ENCODE measurements at places on chromosomes 16 and 17.

DNA sequence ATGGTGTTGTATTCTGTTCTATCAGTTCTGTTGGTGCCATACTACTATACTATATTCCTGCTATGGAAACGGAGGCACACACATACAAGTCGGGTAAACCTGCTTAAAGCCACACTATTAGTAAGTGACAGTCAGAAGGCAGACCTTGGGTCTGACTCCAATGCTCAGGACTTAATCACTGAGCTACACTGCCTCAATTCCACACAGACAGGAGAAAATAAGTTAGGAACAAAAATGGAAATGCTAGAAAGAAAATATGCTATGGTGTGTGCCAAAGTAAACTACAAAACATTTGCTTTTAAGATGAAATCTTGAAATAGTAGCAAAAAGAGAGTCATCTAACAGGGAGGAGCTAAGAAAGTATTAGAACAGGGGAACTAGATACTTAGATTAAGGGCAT, 48.1 kb downstream of the MYO1D start:
- DNase-seq: no peak

DNA sequence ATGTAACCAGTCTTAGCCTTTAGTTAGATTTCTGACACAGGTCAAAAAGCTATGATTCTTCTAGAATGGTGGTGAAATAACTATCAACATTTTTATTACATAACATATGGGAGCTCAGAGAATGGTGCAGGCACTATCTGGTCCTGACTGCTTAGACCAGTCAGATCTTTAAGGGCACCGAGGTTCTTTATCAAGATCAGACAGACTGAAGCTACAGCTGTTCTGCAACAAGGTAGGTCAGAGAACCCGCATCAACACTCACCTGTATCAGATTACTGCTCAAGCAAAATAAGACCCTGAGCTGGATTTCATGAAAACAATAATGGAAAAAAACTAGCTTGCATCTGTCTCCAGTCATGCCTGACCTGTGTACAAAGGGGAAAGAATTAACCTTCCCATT, 160.4 kb downstream of the KCNJ2 start:
- no peak for DNase-seq

DNA sequence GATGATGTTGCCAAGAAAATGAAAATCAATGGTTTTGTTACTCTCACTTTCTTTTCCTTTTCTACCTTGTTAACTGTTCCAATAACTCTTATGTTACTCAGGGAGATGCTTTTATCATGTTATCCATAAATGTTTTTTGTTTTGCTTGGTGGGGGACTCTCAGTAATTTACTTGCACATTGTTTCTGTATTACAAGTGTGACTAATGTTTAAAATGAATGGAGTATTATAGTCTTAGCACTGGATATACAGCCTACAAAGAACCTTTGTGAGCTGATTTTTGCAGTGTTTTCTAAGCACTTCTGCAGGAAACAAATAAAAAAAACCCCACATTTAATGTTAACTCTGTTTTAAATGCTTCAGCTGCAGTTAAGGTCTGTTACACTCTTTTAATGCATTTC, 12.1 kb downstream of the VMP1 start:
- DNase-seq: no peak

- DNase-seq: no peak
Observed at GRCh38 chr16:79247386-79247785, 353.2 kb downstream of the MAF start.

DNA sequence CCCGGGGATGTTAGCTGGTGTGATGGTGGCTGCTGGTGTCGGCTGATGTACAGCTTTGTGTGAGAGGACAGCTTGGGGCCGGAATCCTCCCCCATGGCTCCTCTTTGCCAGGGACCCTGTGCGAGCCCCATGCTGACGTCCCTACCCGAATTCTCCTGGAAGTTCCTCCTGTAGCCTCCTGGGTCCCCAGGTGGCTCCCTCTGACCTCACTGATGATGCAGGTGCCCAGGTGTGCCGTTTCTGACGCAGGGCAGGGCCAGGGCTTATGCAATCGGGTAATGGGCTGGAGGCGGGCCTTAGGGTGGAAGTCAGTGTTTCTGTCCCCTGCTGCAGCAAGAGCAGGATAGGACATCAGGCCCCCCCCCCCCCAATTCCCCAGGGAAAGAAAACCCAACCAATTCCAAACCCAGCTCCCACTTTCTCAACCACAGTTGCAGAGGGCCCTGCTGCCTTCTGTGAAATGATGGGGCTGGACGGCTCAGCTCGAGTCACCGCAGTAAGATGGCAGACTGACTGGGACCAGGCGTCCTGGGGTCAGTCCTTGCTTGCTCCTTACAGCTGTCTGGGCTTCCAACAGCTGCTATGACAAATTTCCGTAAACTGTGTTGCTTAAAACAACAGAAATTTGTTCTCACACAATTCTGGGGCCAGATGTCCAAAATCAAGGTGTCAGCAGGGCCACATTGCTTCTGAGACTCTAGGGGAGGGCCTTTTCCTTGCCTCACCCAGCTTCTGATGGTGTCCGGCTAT, 139.0 kb upstream of the PLCG2 start:
- DNase-seq: no peak

DNA sequence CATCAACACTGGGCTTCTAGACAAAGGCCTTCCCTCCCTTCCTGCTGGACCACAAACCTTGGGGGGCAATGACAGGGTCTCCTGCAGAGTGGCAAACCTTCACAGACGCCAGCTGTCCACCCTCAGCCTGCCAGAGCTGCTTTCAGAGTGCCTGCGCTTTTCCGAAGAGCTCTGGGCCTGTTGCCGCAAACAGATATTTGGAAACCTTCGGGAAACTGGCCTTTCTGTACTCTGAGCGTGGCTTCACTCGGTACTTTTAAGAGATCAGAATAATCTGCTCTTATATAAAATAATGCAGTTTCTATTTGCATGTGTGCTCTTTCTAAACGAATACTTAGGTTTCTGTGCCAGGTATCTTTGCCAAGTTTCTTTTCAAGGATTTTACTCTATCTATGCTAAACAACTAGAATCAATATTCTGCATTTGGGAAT, 152.1 kb upstream of the CHMP6 start:
- no peak for DNase-seq

DNA sequence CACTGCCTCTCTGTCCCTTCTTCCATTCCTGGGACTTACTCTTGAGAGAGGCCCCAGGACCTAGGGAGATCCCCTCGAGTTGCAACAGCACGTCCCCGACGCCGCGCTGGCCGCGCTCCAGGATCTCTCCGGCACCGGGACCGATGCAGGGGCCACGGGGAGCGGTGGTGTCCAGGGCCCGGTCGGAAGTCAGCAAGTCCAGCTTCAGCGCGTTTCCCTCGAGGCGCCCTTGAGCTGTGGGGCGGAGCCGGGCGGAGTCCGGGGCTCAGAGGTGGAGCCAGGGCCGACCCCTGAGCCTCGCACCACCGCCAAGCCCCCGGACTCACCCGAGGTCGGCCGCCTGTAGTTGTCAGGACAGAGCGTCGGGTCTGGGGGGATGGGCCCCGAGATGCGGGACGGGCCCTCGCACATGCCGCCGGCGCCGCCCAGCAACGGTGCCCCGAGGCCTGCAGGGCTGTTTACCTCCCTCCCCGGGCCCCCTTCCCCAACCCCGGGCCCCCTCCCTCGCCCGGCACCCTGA, 458 bp downstream of the ENKD1 start:
- no peak for DNase-seq

GRCh38 chr17:45370949-45371413, 54.2 kb upstream of the MAP3K14 start:
- no peak for DNase-seq
